A549 treated with RU486 at 1 μM for 4 hours (cell line): ENCODE measurements at places on chromosomes 2 and 18. TPM values are rescaled to one million over a fixed set of nuclear protein-coding genes. Genes with fewer than 3 reads are reported as not detected.

ALK gene
- not detected in 5 replicates for total RNA-seq

SULT1C4 gene
- 0.08 TPM in 1 of 5 replicates, not detected in the others for total RNA-seq

TBC1D8 gene
- total RNA-seq, result 39.5 to 53.8 TPM (median 50.6 TPM) in 5 replicates

BMP10 gene
- not detected in 5 replicates for total RNA-seq

PLGLB1 gene
- total RNA-seq, result 0.37 to 1.5 TPM (median 0.84 TPM) in 5 replicates

COL6A3 gene
- total RNA-seq, result 0.03 to 0.18 TPM (median 0.09 TPM) in 5 replicates

SCN7A gene
- total RNA-seq, result not detected in 5 replicates

TAF4B gene
- 3.4 to 5.7 TPM (median 5.6 TPM) in 5 replicates for total RNA-seq

SLC11A1 gene
- total RNA-seq, result 0.16 to 0.27 TPM (median 0.21 TPM) in 5 replicates

TDRD15 gene
- total RNA-seq, result not detected in 5 replicates

CXCR4 gene
- 0.29 to 0.65 TPM (median 0.42 TPM) in 5 replicates for total RNA-seq

CPLX4 gene
- not detected in 5 replicates for total RNA-seq

GLI2 gene
- 18.4 to 27.2 TPM (median 19.6 TPM) in 5 replicates for total RNA-seq

ARHGEF4 gene
- total RNA-seq, result 5.8 to 8.7 TPM (median 6.7 TPM) in 5 replicates

RESP18 gene
- not detected in 5 replicates for total RNA-seq

C2orf80 gene
- total RNA-seq, result not detected in 5 replicates

GREB1 gene
- 1.8 to 3.7 TPM (median 3.0 TPM) in 5 replicates for total RNA-seq

TANK gene
- total RNA-seq, result 23.6 to 51.8 TPM (median 37.2 TPM) in 5 replicates

POTEJ gene
- not detected in 5 replicates for total RNA-seq

FSHR gene
- 0.07 TPM in 1 of 5 replicates, not detected in the others for total RNA-seq

RAB27B gene
- 11.8 to 14.5 TPM (median 12.8 TPM) in 5 replicates for total RNA-seq

CHST9 gene
- total RNA-seq, result 0.06 TPM in 1 of 5 replicates, not detected in the others

HOXD8 gene
- 2.9 to 5.5 TPM (median 5.4 TPM) in 5 replicates for total RNA-seq

MARS2 gene
- total RNA-seq, result 10.6 to 12.6 TPM (median 11.4 TPM) in 5 replicates

CFC1 gene
- not detected in 5 replicates for total RNA-seq

EIF2AK3 gene
- 12.4 to 18.9 TPM (median 17.0 TPM) in 5 replicates for total RNA-seq

NAGK gene
- 52.3 to 77.0 TPM (median 76.0 TPM) in 5 replicates for total RNA-seq

DIS3L2 gene
- total RNA-seq, result 10.4 to 14.0 TPM (median 11.6 TPM) in 5 replicates

DSC3 gene
- total RNA-seq, result 1.6 to 2.8 TPM (median 1.9 TPM) in 5 replicates

STAT4 gene
- 3.4 to 4.9 TPM (median 4.3 TPM) in 5 replicates for total RNA-seq

TUBB8B gene
- 0.32 TPM in 1 of 5 replicates, not detected in the others for total RNA-seq

APCDD1 gene
- total RNA-seq, result not detected in 5 replicates

CYP26B1 gene
- 11.5 to 16.3 TPM (median 14.2 TPM) in 5 replicates for total RNA-seq

FIGN gene
- total RNA-seq, result 1.6 to 2.6 TPM (median 2.0 TPM) in 5 replicates

CD226 gene
- 0.08 to 0.10 TPM (median 0.09 TPM) in 3 of 5 replicates, not detected in the others for total RNA-seq

CELF4 gene
- not detected in 5 replicates for total RNA-seq

FBXO15 gene
- total RNA-seq, result 0.54 to 1.6 TPM (median 0.84 TPM) in 5 replicates

GAREM1 gene
- total RNA-seq, result 2.8 to 4.2 TPM (median 3.4 TPM) in 5 replicates

UGT1A8 gene
- 0.06 to 0.13 TPM in 2 of 5 replicates, not detected in the others for total RNA-seq

CIB4 gene
- 0.20 to 0.28 TPM in 2 of 5 replicates, not detected in the others for total RNA-seq

RUFY4 gene
- total RNA-seq, result not detected in 5 replicates

MCFD2 gene
- total RNA-seq, result 73.5 to 107 TPM (median 104 TPM) in 5 replicates

RFTN2 gene
- total RNA-seq, result not detected in 5 replicates

HOXD3 gene
- total RNA-seq, result 0.14 to 0.33 TPM (median 0.21 TPM) in 4 of 5 replicates, not detected in the other
